NCI-H774 (cell line): ENCODE measurements at places on chromosomes 4 and X.

DNA sequence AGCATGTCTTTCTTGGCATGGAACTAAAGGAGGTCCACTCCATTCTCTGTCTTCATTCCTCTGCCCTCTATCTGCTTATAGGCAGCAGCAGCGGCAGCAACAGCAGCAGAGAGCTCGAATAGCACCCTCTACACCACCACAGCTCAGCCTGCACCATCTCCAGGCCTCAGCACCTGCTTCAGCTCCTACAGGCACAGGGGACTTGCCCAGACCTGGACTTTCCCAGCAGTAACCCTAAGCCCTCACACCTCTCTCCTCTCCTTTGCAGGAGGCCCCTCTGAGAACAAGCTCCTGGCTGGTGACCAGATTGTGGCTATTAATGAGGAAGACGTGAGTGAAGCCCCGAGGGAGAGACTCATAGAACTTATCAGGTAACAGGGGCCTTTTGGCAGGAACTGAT lies 80.7 kb downstream of the FRMPD3 start:
- DNase-seq = no peak

- DNase-seq = no peak
These were observed 94.8 kb downstream of the RNF150 start for GRCh38 chr4:141038428-141038827.

- DNase-seq = no peak
These were observed 907.0 kb downstream of the RAPGEF2 start for GRCh38 chr4:160009656-160010493.

GRCh38 chr4:177093964-177094363 lies 215.7 kb upstream of the NEIL3 start:
- no peak for DNase-seq

DNA sequence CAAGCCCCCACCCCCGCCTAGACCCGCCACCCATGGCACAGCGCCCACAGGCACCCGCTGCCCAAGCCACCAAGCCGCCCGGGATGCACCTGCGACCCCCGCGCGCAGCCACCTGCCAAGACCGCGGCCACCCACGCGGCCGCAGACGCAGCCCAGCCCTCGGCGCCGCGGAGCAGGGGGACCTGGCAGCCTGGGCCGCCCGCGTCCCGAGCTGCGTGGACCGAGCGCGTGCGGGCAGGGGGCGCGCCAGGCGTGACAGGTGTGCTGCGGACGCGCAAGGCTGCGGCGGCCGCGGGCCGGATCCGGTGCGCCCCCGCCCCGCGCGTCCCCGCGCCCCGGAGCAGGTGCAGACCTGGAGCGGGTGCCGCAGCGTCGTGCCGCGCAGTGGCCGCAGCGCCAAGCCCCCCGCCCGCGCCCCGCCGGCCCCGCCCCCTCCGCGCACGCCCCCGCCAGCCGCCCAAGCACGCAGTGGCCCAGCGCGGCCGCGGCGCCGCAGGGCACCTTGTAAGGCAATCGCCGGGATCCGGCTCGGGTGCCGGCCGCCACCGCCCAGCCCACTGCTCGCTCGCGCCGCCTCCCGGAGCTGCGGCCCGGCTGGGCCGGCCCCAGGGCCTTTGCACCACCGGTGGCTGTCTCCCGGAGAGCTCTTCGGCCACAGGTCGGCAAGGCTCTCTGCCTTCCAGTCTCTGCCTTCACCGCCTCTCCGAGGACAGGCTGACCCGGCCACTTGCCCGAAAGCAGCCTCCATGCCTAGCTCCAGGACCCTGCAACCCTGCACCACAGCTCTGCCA lies at the start of gene PNCK:
Gene PNCK (minus strand): TSS at position 386 of the 791 bp plus-strand sequence. CDS start 737 bp downstream, outside the sequence.
- DNase-seq = no peak
